GM12878 (cell line): ENCODE measurements at places on chromosomes 4 and X.

GRCh38 chr4:125681240-125681639 lies 366.5 kb downstream of the FAT4 start:
- DNase-seq: no peak

GRCh38 chrX:136850441-136851175 lies 29.9 kb downstream of the RBMX start:
- no peak for DNase-seq

GRCh38 chrX:56765811-56766553 lies 36.9 kb downstream of the NBDY start:
- DNase-seq: no peak

DNA sequence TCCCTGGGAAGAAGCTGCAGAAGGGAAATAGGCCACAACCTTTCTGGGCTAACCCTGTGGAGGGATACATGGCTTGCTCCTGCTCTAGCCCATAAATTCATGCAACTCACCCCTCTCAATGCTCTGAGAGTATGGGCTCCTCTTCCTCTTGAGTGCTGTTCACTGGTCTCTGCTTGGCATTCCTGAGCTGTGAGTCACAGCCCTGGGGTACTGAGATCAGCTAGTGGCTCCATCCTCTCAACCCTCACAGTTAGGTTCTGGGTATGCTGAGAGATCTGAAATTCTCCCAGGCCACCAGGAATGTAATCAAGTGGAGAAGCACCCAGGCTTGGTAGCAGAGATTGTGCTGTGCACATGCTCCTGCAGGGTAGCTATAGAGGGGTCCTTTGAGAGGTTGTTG lies 60.6 kb upstream of the SPANXN2 start:
- DNase-seq: no peak

DNA sequence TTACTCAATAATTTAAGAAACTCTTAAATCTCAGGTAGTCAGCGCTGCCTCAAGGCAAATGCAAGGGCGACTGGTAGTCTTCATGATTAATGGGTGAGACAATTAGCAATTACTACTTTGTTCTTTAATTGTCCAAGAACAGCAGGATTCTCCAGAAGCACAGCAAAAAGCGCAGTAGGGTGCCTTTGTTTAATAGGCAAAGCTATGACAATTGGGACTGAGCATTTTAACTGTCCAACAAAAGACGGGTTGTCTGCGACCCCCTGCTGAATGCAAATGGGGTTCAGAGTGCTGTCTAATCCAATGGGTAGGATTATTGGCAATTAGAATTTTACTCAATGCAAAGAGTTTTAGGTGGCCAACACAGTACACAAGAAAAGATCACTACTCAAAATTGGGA lies 286.1 kb downstream of the CHIC1 start:
- no peak for DNase-seq

- DNase-seq: no peak
Observed at GRCh38 chr4:37465296-37465695, 220.8 kb downstream of the NWD2 start.

DNA sequence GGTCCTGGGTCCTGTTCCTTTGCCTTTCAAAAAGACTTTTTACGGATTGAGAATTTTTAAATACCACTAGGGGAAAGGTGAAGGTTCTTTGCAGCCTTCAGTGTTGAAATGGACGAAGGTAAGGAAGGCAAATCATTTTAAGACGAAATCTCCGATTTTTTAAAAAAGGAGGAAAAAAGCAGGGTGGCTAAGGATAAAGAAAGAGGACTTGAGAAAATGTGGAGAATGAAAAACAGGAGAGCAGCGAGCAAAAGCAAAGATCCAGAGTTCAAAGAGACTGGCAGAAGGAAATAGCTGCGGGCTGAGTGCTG lies 314 bp downstream of the EPHA5 start:
- no peak for DNase-seq

DNA sequence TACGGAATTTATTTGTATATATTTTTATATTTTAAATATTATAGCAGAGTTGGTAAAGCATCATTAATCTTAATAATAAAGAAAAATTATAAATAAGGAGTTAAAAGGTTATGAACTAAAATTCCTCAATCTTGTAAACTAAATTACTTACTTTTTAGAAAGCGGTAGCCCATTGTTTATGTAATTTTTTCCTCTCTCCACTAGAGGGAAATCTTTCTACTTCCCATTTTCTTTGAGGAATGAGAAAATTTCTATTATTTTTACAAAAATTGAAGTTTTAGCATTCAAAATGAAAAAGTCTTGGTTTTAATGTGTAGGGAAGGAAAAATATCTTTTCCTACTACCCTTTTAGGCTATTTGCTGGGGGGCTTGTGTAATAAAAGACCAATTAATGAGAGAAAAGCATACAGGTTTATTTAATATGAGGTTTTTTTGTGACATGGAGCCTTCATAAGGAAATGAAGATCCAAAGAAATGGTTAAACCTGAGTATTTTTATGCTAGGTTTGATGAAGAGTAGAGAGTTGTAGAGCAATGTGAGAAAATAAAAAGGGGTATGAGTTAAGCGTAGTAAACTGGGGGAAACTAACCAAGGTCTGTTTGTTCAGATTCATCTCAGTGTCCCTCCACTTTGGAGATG lies 68.7 kb upstream of the ADAD1 start:
- no peak for DNase-seq

GRCh38 chr4:84530871-84531270 lies 31.8 kb upstream of the NKX6-1 start:
- DNase-seq: no peak

GRCh38 chr4:53105313-53105712 lies 243.2 kb downstream of the RASL11B start:
- DNase-seq: no peak
